ENCODE measurements at places on chromosomes 2 and 18. TPM values are rescaled to one million over a fixed set of nuclear protein-coding genes. Genes with fewer than 3 reads are reported as not detected.

Gene PLEKHH2
- total RNA-seq = 4.3 TPM

Gene COLEC11
- 0.21 TPM for total RNA-seq

Gene MAP3K20
- 11.9 TPM for total RNA-seq

Gene PLCL1
- total RNA-seq = 3.6 TPM

Gene NT5DC4
- total RNA-seq = not detected

GRCh38 chr2:53952519-53952918 lies 18.3 kb downstream of the PSME4 start:
- no peak overlapping the region for H3K4me3 ChIP-seq
- H3K27me3 ChIP-seq = no peaks in the 10 kb centered on the region
- peaks cover 18% of the 10 kb centered on the region for H3K4me1 ChIP-seq

GRCh38 chr2:45047301-45047700 lies 38.0 kb upstream of the SIX2 start:
- peaks cover 29% of the 10 kb centered on the region for H3K27me3 ChIP-seq
- H3K4me1 ChIP-seq = no peaks in the 10 kb centered on the region
- no peak overlapping the region for H3K4me3 ChIP-seq
- no peaks in the 10 kb centered on the region for H3K36me3 ChIP-seq
- no peak overlapping the region for H3K27ac ChIP-seq
- DNase-seq = no peak

DNA sequence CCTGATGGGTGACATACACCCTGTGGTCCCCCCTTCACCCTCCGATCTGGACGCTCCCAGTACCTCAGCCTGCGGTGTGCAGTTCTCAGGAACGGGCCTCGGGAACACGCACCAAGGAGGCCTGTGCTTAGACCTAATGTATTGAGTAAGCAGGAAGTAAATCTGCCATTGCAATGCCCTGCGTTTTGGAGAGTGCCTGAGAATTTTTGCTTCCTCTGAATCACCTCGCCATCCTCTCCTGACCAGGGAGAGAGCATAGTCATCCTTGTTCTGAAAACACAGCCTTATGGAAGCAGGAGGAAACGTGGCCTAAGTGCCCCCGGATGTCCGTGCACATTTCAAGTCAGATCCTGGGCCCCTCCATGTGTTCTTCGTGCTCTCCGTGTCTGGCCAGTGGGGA lies 272.2 kb downstream of the NDUFA10 start:
- H3K4me1 ChIP-seq = peaks cover 22% of the 10 kb centered on the region
- H3K36me3 ChIP-seq = no peaks in the 10 kb centered on the region
- DNase-seq = no peak
- H3K27me3 ChIP-seq = no peaks in the 10 kb centered on the region
- H3K4me3 ChIP-seq = no peak overlapping the region
- H3K27ac ChIP-seq = no peak overlapping the region

DNA sequence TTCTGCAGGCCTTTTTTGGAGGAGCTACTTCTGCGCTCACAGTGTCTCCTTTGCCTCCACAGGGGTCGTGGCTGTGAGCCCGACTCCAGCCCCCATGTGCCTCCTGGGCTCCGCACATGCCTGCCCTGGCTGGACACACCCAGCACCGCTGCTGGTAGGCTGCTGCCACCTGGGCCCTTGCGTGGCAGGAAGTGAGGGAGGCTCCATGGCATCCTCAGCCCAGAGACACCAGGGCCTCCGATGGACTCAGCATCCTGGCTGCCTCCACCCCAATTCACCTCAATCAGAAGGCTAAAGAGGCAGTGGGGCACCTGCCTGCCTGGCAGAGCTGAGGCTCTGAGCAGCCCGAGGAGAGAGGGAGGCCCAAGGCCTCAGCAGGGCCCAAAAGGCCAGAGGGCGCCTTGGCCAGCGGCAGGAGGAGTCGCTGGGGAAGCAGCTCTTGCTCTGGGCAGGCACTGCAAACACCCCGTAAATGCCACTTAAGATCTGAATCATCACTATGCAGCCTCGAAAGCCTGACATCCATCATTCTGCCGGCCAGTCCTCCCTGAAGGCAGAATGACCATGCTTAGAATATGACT lies 68.3 kb upstream of the OTOS start:
- peaks cover 17% of the 10 kb centered on the region for H3K27me3 ChIP-seq
- H3K4me3 ChIP-seq = no peak overlapping the region
- DNase-seq = no peak
- H3K27ac ChIP-seq = no peak overlapping the region
- H3K36me3 ChIP-seq = no peaks in the 10 kb centered on the region

- no peaks in the 10 kb centered on the region for H3K36me3 ChIP-seq
- H3K4me3 ChIP-seq = no peak overlapping the region
- no peak overlapping the region for H3K27ac ChIP-seq
- no peaks in the 10 kb centered on the region for H3K27me3 ChIP-seq
Observed at GRCh38 chr2:45964223-45964841, 312.9 kb downstream of the PRKCE start.

DNA sequence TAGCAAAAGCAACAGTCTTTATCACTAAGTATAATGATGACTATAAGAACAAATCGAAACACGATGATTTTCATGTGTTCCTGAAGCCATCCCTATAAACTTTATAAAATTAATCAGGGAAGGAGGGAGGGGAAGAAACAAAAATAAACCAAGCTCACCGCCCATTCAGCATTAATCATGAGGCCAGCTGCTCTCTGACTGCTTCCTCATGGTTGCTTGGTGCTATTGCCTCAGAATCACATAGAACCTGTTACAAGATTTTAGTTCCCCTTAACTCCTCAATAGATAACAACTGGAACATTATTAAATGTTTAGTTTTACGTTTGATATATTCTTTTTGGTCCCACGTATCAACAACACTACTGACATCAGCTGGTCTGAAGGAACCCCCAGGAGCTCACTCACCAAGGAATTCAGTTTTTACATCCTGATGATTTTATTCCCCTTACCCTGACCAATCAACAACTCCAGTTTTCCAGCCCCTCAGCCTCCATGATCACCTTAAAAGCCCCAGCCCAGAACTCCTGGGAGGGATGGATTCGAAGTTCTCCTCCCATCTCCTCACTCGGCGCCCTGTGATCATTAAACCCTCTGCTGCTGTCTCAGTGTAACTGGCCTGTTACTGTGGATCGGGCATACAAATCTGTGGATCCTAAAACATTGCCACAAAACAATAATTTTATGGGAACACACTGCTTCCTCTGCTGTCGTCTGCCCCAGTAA lies 10.6 kb upstream of the HNRNPLL start:
- peaks cover 12% of the 10 kb centered on the region for H3K27me3 ChIP-seq
- peaks cover 4% of the 10 kb centered on the region for H3K36me3 ChIP-seq
- peaks cover 75% of the 10 kb centered on the region for H3K4me1 ChIP-seq
- H3K4me3 ChIP-seq = no peak overlapping the region
- no peak overlapping the region for H3K27ac ChIP-seq

DNA sequence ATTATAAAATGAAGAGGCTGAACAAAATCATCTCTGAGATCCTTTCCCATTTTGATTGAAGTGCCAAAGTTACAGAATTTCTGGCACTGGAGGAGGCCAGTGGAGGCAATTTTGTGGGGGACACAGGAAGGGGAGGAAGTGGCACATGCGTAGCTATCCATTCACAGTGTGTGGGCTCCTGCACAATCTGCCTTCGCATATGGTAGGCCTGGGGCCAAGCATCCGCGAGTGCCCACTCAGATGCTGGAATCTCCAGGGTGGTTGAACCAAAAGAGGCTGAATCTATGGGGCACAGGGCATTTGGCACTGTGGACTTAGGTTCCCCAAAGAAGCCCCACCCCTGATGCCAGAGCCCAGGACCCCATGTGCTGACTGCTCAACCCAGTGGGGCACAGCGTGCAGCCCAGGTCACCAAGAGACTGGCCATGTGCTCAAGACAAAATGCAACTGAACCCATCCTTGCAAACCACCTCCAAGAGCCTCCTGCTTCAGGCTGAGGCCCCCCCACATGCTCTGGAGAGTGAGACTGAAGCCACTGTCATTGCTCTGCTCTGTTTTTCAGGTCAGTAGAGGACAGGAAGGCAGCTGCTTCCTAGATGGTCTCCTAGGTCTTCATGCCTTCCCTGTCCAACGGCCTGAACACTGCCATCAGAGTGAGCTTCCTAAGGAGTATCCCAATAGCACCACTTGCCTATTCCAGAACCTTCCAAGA lies 28.5 kb downstream of the ST8SIA5 start:
- no peak overlapping the region for H3K4me3 ChIP-seq
- DNase-seq = no peak
- H3K4me1 ChIP-seq = no peaks in the 10 kb centered on the region
- no peaks in the 10 kb centered on the region for H3K36me3 ChIP-seq
- H3K27ac ChIP-seq = no peak overlapping the region

GRCh38 chr2:64854773-64855237 lies 134.4 kb upstream of the SLC1A4 start:
- peaks cover 16% of the 10 kb centered on the region for H3K27me3 ChIP-seq
- no peak for DNase-seq
- no peak overlapping the region for H3K4me3 ChIP-seq
- H3K4me1 ChIP-seq = peaks cover 15% of the 10 kb centered on the region
- H3K36me3 ChIP-seq = no peaks in the 10 kb centered on the region

DNA sequence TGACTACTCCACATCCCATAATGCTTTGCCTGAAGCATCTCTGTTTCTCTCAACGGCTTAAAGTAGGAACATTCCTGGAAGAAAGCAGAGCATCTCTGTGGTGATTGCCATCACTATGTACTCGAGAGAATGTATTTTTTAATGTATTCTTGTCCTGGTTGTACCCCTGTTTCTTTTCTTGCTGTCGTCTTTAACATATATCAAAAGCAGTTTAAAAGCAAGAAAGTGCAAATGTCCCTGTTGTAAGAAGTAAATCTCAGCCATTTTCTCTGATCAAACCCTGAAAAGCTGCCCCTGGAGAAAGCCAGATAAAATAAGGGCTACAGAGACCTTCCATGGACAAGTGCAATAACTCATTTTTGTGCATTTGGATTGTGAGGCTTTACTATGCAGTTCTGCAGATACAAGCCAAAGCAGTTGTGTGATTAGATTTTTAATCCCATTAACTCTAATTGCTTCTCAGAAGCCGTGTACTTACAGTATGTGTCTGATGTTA lies 70.8 kb downstream of the XIRP2 start:
- H3K4me3 ChIP-seq = no peak overlapping the region
- no peaks in the 10 kb centered on the region for H3K4me1 ChIP-seq
- DNase-seq = no peak
- no peak overlapping the region for H3K27ac ChIP-seq

DNA sequence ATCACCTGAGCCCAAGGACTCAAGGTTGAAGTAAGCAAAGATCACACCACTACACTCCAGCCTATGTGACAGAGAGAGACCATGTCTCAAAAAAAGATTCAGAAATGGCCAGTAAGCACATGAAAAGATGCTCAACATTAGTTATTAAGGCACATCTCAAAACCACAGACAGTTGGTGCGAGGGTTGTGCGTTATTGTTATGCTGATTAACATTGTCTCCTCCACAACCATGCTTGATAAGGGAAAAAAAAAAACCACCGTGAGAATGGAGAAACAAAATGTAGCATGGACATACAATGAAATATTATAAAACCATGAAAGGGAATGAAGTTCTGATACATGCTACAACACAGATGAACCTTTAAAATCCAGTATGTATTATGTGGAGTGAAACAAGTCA lies 27.3 kb downstream of the MOB4 start:
- DNase-seq = no peak
- no peak overlapping the region for H3K27ac ChIP-seq
- H3K27me3 ChIP-seq = no peaks in the 10 kb centered on the region
- peaks cover 3% of the 10 kb centered on the region for H3K36me3 ChIP-seq

Data from activated T-cell treated with anti-CD3 and anti-CD28 coated beads, Interleukin-2, amount 50 U/mL, for 72 hours (primary cell).